ENCODE measurements at places on chromosomes 2 and 18. TPM values are rescaled to one million over a fixed set of nuclear protein-coding genes. Genes with fewer than 3 reads are reported as not detected.

Gene INHA
- total RNA-seq: 0.29 TPM

Gene CD226
- 0.36 TPM for total RNA-seq

Gene FBXO36
- 7.7 TPM for total RNA-seq

Gene GPR35
- 1.5 TPM for total RNA-seq

Gene LYG2
- not detected for total RNA-seq

Gene DAW1
- total RNA-seq: not detected

Gene CYP1B1
- total RNA-seq: 827 TPM

Gene ACMSD
- total RNA-seq: not detected

Gene SFXN5
- 17.0 TPM for total RNA-seq

Gene DPP4
- total RNA-seq: 256 TPM

Gene GAL3ST2
- 0.36 TPM for total RNA-seq

Gene IL1F10
- total RNA-seq: not detected

Gene MARS2
- total RNA-seq: 3.2 TPM

Gene DBI
- total RNA-seq: 65.1 TPM

Gene KRTCAP3
- total RNA-seq: under 0.01 TPM

Gene COLEC11
- under 0.01 TPM for total RNA-seq

Gene SLC4A3
- 2.5 TPM for total RNA-seq

DNA sequence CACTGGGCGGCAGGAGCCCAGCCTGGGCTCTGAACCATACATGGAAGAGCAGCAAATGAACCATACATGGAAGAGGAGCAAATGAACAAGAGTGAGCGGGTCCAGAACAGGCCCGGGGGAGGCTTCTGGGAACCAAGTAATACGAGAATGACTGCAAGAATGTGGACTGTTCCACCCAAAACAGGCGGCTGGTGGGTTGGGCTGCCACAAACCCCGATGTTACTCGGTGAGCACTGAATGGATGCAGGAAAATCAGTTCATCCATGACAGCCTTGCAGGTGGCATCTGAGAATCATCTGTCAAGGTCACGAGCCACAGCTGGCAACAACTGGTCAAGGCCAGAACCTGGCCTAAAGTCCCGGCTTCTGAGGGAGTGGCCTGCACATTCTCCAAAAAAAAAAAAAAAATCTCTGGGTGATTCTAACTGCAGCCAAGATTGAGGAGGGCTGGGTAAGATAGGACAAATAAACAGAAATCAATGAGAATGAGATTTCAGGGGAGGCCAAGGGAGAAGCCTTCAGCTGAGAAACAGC, 106.1 kb downstream of the ZNF516 start:
- H3K27me3 ChIP-seq: no peaks in the 10 kb centered on the region
- DNase-seq: no peak
- no peaks in the 10 kb centered on the region for H3K4me1 ChIP-seq
- no peak overlapping the region for H3K27ac ChIP-seq

DNA sequence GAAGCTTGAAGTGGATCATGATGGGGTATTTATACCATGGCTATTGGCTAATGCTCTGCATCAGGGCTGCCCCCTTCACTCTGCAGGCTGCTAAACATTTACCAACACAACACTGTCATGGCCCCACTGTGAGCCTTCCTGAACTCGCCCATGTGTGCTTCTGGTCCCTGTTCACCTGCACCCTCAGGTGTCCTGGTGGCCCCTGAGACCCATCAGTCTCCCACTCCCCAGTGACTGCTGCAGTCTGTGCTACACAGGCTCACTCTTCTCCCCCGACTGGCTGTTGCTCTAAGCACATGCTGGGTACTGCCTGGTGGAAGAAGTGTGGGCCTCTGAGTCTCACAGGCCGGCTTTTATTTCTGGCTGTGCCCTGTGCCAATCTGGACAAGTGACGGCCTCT, 183.0 kb upstream of the HS6ST1 start:
- no peak for DNase-seq
- H3K4me3 ChIP-seq: no peak overlapping the region
- no peaks in the 10 kb centered on the region for H3K4me1 ChIP-seq
- no peak overlapping the region for H3K27ac ChIP-seq
- H3K27me3 ChIP-seq: no peaks in the 10 kb centered on the region

- H3K4me3 ChIP-seq: no peak overlapping the region
- H3K27ac ChIP-seq: no peak overlapping the region
- H3K4me1 ChIP-seq: no peaks in the 10 kb centered on the region
- peaks cover 80% of the 10 kb centered on the region for H3K27me3 ChIP-seq
Observed at GRCh38 chr2:240823449-240824336, 3.7 kb upstream of the KIF1A start.

DNA sequence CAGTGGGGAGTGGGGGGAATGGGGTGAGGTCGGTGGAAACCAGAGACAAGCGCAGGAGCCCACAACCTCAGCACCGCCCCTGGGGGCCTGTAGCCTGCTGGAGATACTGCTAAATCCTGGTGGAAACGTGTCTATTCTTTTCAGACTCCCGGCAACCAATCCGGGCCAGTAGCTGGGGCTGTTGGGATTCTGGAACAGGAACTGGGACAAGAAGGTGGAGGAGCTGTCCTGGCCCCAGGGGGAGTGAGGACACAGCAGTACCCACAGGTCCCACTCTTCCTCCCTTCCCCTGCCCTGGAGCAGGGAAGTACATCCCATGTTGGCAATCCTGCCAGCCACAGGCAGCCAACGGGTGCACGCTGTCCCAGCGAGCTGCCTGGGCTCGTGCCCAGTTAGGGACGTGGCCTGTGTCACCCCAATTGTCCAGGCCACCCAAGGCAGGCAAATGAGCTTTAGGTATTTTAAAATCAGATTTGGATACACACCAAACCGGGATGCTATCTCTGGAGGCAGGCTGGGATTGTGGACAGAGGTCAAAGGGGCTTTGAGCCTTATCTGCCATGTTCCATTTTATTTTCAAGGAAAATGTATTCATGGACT, 51.8 kb downstream of the HS1BP3 start:
- H3K36me3 ChIP-seq: no peaks in the 10 kb centered on the region
- H3K4me1 ChIP-seq: peaks cover 27% of the 10 kb centered on the region
- H3K4me3 ChIP-seq: no peak overlapping the region
- no peak for DNase-seq
- no peaks in the 10 kb centered on the region for H3K27me3 ChIP-seq

DNA sequence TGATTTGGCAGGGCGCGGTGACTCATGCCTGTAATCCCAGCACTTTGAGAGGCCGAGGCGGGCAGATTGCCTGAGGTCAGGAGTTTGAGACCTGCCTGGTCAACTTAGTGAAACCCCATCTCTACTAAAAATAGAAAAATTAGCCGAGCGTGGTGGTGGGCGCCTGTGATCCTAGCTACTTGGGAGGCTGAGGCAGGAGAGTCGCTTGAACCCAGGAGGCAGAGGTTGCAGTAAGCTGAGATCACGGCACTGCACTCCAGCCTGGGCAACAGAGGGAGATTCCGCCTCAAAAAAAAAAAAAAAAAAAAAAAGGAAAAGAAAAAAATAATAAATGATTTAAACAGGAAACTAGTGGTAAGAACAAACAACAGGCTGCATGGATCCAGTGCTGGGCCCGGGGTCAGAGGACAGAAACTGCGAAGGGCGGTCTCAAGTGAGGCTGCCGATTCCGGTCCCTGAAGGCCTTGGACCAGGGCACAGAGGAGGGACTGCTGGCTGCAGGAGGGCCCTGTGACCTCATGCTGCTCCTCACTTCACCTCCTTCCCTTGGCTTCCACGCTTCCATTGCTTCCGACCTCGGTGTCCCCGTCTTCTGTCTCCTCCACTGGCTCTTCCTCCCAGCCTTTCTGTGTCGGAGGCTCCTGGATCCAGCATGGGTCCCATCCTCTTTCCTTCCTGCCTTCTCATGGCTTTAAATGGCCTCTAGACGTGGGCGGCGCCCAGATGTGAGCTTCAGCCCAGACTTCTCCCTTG, 2.1 kb upstream of the GRHL1 start:
- H3K4me3 ChIP-seq: no peak overlapping the region
- H3K27me3 ChIP-seq: peaks cover 17% of the 10 kb centered on the region
- H3K4me1 ChIP-seq: peaks cover 6% of the 10 kb centered on the region
- H3K36me3 ChIP-seq: no peaks in the 10 kb centered on the region
- H3K27ac ChIP-seq: no peak overlapping the region

- DNase-seq: peak; percentile 71
- no peaks in the 10 kb centered on the region for H3K27me3 ChIP-seq
- peaks cover 52% of the 10 kb centered on the region for H3K4me1 ChIP-seq
- peaks cover 15% of the 10 kb centered on the region for H3K36me3 ChIP-seq
- H3K27ac ChIP-seq: peak overlapping the region; percentile 68
Observed at GRCh38 chr2:43218702-43219382, 7.6 kb downstream of the ZFP36L2 start.

DNA sequence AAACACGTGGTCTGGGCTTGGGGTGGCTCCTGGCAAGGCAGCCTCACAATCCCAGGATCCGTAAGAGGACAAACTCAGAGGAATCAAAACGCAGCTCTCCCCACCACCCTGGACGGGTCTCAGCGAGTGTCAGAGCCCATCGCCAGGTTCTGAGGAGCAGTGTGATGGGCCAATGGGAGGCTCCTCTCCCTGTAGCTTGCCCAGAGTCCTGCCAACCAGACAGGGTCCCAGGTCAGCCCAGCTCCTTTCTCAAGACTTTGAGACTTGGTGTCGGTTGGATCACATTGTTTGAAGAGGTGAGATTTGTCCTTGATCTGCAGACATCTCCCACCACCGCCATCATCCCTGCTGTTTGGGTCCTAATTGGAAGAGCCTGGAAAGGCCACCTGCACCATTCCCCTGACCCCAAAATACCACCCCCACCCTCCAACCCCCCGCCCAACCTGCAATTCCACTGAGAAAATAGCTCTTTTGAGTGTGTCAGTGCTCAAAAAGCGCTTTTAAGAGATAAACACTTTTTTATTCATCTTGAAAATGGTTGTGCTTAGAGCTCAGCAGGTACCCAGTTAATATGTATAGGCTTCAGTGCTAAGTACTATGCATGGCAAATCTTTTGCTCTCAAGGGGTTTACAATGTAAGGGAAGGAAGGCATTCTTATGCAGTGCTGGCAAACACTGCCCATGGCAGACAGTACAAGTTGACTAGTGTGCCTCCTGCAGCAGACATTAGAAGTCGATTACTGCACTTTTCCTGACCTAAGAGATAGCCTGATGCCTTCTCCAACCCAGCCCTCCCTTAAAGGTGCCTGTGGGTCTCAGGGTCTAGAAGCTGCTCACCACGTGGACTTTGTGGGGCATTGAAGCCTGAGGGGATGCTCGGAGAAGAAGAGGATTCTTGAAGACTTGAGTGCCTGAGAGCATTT, 50.6 kb downstream of the GLI2 start:
- peaks cover 3% of the 10 kb centered on the region for H3K4me1 ChIP-seq
- H3K27ac ChIP-seq: no peak overlapping the region
- H3K36me3 ChIP-seq: no peaks in the 10 kb centered on the region
- H3K4me3 ChIP-seq: no peak overlapping the region

DNA sequence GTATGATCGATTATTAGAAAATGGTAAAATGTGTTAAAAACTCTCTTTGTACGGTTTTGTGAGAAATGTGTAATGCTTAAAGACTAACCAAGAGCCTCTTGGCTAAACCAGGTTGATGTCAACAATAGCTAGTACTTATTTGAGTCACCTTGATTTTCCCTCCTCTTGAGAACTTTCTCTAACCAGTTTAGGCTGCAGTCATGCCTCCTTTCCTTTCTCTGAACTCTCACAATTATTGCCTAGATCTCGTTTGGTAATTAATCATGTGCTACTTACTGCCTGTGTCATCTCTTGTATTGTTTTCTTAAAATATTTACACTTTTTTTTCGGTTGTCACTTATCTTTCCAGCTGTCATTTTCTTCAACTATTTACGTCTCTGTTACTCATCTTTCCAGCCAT, 1.1 kb upstream of the EPC2 start:
- H3K36me3 ChIP-seq: no peaks in the 10 kb centered on the region
- H3K4me1 ChIP-seq: peaks cover 11% of the 10 kb centered on the region
- no peak overlapping the region for H3K4me3 ChIP-seq

GRCh38 chr2:105655244-105655643, 89.5 kb upstream of the NCK2 start:
- H3K4me3 ChIP-seq: no peak overlapping the region
- H3K27ac ChIP-seq: no peak overlapping the region
- H3K27me3 ChIP-seq: no peaks in the 10 kb centered on the region
- DNase-seq: no peak

- no peak overlapping the region for H3K27ac ChIP-seq
- H3K27me3 ChIP-seq: no peaks in the 10 kb centered on the region
- DNase-seq: no peak
Observed at GRCh38 chr2:230541934-230542380, 126.0 kb downstream of the SP100 start.

DNA sequence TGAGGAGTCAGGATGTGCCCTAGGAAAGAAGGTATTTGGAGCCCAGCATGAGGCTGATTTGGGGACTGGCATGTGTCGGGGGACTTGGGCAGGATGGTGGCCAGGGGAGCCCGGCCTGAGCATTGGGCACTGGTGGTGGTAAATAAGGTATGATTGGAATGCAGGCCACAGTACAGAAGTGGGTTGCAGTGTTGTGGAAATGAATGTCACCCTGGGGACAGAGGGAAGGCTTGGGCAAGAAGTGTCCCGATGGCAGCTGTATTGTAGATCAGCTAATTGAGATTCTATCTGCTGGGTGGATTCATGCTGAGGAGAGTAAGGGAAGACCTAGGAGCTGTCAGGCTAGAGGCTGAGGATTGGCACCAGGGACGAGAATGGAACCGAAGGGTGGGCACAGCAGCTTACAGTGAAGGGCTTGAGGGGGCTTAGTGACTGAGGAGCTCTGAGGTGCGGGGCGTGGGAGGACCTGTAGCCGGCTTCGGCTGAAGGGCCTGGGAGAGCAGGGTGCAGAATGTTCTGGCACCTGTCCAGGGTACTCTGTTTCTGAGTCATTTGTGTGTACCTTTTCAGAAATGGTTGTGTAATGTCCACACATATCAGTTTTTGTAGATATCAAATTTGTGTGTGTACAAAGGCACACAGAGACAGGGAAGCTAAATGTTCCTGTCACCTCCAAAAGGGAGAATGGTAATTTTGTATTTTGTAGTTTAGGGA, 170.2 kb downstream of the PRKCE start:
- H3K4me1 ChIP-seq: peaks cover 14% of the 10 kb centered on the region
- H3K36me3 ChIP-seq: no peaks in the 10 kb centered on the region
- no peak for DNase-seq
- H3K4me3 ChIP-seq: no peak overlapping the region
- H3K27me3 ChIP-seq: no peaks in the 10 kb centered on the region

- H3K4me1 ChIP-seq: peaks cover 19% of the 10 kb centered on the region
- peaks cover 28% of the 10 kb centered on the region for H3K27me3 ChIP-seq
- no peak overlapping the region for H3K27ac ChIP-seq
- H3K4me3 ChIP-seq: peak overlapping the region; percentile 80
- H3K36me3 ChIP-seq: no peaks in the 10 kb centered on the region
Observed at GRCh38 chr2:73174941-73175662, 27.3 kb upstream of the NOTO start.

Data from osteoblast (primary cell).